Foreskin keratinocyte (primary cell): ENCODE measurements at places on chromosomes 11 and 22. TPM values are rescaled to one million over a fixed set of nuclear protein-coding genes. Genes with fewer than 3 reads are reported as not detected.
A peak's percentile ranks its signal among the peaks of the same experiment; 100 is the strongest.

DNA sequence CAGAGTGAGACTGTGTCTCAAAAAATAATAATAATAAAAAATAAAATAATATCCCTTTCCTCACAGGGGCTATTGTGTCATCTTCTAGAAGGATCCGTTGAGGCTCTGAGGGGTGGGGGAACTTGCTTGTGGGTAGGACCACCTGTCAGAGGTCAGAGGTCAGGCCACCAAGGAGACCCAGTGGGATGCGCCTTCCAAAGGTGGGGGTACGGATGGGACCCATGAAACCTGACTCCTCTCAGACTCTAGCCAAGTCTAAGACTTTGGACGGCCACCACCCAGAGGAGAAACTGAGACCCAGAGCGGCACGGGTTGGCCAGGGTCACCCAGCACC lies 367 bp upstream of the MMP11 start:
- DNase-seq, result no peak

GRCh38 chr11:102921587-102922220 lies 33.8 kb downstream of the MMP13 start:
- DNase-seq, result no peak

DNA sequence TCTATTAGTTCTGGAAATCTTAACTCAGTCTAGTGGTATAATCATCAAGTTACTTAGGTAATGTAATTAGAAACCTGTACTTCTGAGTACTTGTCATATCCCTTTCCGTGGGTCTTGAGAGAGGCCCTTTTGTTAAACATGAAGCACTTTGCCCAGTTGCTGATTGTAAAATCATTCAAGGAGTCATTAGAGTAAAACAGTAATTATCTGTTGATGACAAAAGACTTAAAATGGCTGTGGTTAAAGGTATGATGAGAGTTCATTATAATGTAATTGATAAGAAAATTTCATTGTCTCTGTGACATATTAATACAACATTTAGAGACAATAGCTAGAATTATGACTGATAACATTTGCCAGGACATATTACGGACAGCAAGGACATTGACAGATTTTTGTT lies 34.3 kb downstream of the PRR5L start:
- no peak for DNase-seq

DNA sequence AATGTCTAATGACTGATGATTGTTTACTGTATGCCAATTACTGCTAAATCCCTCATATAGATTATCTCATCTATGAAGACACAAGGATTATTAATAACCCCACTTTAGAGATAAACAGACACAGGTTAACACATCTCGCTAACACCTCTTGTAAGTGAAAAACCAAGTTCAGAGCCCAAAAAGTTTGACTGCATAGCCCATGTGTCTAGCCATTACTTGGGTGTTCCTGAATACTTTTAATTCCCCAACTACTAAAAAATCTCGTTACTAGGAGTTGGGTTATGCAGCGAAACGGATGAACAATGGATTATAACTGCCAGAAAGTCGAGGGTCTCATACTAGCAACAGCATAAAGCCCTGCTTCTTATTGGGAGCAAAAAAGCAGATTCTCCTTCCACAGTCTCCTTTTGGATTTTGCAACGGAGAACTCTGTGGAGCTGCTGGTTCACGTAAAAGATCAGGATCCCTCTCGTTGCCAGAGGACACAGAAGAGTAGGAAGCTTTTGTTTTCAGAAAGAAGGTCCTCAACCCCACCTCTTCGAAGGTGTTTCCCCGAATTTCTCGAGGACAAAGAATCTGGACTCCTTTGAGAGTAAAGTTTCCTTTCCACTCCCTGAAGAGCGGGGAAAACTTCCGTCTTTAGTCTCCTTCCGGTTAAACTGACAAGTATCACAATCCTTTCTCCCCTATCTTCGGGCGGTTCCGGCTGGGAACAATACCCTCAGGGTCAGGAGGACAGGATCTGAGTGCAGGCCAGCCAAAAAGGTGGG lies 979 bp downstream of the ZBED5 start:
- DNase-seq, result no peak

- DNase-seq, result no peak
Observed at GRCh38 chr11:118657709-118658428, 21.6 kb downstream of the TREH start.

DNA sequence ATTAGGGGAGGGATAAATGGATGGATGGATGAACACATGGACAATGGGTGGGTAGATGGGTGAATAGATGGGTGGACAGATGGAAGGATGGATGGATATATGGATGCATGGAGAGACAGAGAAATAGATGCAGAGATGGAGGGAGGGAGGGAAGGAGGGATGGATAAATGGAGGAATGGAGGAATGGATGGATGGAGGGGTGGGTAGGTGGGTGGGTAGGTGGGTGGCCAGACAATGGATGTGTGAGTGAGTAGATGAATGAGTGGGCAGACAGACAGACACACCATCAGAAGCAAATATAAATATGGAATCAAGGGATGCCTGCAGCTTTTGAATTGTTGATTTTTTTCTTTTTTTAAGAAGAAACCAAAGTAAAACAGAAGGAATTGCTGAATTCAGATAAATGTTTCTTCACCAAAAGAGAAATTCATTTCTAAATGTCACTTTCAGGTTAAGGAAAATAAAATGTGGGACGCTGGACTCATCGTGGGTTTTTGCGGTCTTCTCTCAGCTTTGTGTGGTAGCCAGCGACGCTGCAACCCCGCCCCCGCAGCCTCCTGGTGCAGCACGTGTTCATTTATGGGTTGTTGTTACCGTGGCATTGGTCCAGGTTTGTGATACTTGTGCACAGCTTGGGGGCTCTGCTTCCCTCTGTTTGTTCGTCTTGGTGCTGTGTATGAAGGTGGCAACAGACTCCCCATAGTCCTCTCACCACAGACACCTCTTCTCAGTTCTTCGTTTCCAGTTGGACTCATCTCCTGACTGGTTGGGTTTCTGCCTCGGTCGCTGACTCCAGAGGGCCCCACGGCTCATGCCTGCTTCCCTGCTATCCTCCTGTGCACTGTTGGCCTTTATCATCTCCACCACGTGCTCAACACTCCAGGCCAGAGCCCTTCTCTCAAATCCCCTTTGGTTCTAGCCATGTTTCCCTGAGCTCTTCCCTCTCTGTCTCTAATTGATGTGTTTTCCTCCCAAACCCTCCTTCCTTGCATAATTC lies 76.4 kb downstream of the CDKN1C start:
- DNase-seq, result no peak

- peak; percentile 34 for DNase-seq
Observed at GRCh38 chr22:39960791-39961746, 872 bp downstream of the TMA7B start.

- DNase-seq, result no peak
Observed at GRCh38 chr22:35352214-35353111, 28.4 kb upstream of the HMOX1 start.

GRCh38 chr11:73376803-73377629 lies 817 bp downstream of the RELT start:
- DNase-seq, result peak; percentile 57

DNA sequence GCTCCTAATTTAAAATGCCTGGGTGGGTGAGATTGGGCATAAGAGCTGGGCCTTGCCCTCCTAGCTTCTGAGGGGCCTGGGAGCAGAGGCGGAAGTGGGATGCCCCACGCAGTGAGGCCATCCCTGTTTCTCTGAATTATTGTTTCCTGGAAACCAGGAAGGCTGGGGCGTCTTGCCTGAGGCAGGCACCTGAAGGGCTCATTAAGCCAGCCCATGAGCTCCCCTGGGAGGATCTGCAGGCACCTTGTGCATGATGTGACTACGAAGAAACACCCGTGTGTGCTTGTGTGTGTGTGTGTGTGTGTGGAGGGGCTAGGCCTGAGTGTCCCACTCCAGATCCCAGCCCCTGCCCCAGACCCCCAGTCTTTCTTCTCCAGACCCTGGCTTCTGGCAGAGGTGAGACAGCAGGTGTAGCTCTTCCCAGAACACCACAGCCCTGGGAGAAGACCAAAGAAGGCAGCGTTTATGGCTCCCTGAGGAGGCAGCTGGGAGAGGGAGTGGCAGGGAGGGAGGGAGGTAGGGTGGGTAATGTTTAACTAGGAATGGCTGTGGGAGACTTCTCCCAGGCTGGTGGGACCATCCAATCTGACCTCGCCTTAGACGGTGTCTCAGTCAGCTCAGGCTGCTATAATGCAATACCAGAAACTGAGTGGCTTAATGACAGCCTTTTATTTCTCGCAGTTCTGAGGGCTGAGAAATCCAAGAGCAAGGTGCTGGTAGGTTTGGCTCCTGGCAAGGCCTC lies 2.1 kb upstream of the BATF2 start:
- no peak for DNase-seq

DNA sequence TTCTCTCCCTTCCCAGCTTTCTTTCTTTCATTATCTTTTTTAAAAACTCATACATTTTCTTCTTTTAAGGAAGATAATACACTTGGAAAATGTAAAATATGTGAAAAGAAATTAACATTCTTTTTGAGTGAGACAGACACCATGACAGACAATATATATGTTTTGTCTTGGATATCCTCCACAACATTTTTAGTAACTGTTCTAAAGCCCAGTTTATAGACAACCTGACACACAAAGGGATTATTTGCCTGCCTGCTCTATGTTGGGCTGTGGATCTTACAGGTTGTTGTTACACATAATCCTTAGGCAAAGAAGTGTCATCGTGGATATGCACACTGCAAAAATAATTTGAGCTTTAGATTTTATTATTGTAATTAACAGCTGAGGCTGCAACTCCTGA lies 301.4 kb upstream of the PDGFD start:
- no peak for DNase-seq

DNA sequence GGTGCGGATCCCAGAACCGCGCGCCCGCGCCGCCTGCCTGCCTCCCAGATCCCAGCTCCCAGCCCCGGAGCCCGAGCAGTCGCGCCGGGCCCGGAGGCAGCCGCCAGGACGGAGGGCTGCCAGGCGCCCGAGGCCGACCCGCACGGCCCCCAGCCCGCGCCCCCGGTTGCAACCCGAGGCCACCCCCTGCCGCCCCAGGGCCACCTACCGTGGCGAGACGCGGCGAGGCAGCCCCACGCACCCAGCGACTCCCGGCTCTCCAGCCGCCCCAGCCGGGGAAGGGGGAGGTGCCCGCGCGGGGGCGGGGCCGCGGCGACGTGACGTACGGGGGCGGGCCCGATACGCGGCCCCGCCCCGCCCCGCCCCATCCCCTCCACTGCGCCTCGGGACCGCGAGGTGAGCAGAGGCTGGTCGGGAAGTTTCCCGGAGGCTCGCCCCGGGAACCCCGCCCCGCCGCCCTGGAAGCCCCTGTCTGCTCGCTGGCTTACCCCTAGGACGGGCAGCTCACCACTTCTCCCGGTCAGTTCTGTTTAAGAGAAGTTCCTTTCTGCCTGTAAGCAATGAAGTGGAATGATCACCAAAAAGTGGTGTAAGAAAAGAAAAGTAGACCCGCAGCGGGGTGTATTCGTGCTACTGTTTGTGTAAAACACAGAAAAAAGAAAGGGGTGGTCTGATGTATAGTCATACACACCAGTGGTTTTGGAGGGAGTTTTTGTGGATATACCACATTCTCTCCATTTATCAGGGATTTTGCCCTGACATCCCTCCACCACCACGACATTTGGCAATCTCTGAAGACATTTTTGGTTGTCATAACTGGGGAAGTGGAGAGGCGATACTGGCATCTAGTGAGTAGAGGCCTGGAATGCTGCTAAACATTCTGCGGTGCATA lies at the start of gene TPST2:
Gene TPST2, minus strand, starts transcription at position 288 of the 892 bp plus-strand sequence. CDS start 48,502 bp downstream, outside the sequence.
- DNase-seq, result no peak

DNA sequence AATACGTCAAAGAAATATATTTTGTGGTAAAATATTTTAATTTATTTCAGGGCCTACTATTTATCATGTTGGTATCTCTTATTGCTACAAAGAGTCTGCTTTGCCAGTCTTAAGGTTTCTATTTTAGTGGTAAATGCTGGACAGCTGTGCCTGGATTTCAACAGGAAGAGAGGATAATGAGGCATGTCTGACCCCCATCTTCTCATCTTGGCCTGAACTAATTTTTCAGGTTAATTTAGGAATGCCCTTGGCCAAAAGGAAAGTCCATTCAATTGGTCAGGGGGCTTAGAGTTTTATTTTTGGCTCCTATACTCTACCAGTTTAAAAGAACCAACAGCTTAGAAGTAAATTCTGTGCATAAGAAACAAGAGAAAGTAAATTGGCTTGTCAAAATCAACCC lies 428.2 kb downstream of the LUZP2 start:
- no peak for DNase-seq

- DNase-seq, result no peak
Observed at GRCh38 chr22:28018461-28018927, 99.4 kb upstream of the PITPNB start.

DNA sequence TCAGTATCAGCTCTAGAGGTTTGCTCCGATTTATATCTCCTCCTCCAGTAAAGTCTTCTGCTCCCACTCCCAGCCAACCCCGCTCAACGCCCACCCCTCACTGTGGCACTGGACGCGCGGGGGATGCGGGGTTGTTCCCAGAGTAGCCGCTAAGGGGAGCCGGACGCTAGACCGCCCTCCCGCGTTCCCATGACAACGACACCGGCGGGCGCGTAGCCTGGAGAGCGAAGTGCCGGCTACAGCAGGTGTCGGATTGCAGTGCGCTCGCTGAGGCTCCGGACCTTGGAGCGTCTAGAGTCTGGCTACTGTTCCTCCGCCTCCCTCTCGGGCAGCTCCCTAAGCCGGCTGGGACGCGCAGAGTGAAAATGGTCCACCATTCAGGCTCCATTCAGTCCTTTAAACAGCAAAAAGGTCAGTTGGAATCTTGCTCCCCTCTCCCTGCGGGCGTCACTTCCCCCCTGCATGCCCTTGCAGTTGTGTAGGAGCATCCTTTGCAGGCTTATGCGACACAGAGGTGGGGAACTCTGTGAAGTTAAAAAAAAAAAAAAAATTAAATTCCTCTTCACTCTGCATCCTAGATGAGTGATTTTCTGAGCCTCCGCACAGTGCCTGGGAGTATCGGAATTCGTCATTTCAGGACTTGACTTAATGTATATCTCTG lies at the start of gene ANO3:
Gene ANO3, plus strand, starts transcription at position 220 of the 661 bp plus-strand sequence. Its CDS starts 146 bp downstream, at position 366.
- no peak for DNase-seq

GRCh38 chr11:12958986-12959385 lies 50.1 kb upstream of the RASSF10 start:
- no peak for DNase-seq

Gene BAIAP2L2
- total RNA-seq, result 3.1 and 4.0 TPM in 2 replicates

Gene PICALM
- total RNA-seq, result 193 and 213 TPM in 2 replicates

Gene OR8G5
- total RNA-seq, result not detected in 2 replicates

Gene LBHD1
- 4.9 and 6.5 TPM in 2 replicates for total RNA-seq

Gene FAT3
- 0.44 and 0.46 TPM in 2 replicates for total RNA-seq

Gene C11orf42
- total RNA-seq, result not detected in 2 replicates

Gene GTSE1
- 23.8 and 28.6 TPM in 2 replicates for total RNA-seq

Gene SPDYC
- not detected in 2 replicates for total RNA-seq

Gene CEP126
- total RNA-seq, result 1.2 and 1.7 TPM in 2 replicates

Gene CDON
- 1.7 and 2.3 TPM in 2 replicates for total RNA-seq

Gene ACTN3
- total RNA-seq, result not detected in 2 replicates

Gene GAL3ST1
- not detected in 2 replicates for total RNA-seq
